ENCODE measurements at places on chromosomes 12 and 14. TPM values are rescaled to one million over a fixed set of nuclear protein-coding genes. Genes with fewer than 3 reads are reported as not detected.

The NDUFA12 gene
- total RNA-seq = 379 TPM

The SYNDIG1L gene
- not detected for total RNA-seq

The BATF gene
- 0.84 TPM for total RNA-seq

The TAS2R14 gene
- 0.38 TPM for total RNA-seq

The LTBP2 gene
- 7.6 TPM for total RNA-seq

The CHURC1 gene
- 98.2 TPM for total RNA-seq

The RNASE3 gene
- total RNA-seq = not detected

GRCh38 chr14:104137297-104138097, 890 bp upstream of the KIF26A start:
- peak; percentile 79 for DNase-seq

- no peak for DNase-seq
Observed at GRCh38 chr14:72615451-72616121, 278.3 kb downstream of the DPF3 start.

GRCh38 chr12:62414180-62414579, 52.4 kb upstream of the MON2 start:
- DNase-seq = peak; percentile 37

DNA sequence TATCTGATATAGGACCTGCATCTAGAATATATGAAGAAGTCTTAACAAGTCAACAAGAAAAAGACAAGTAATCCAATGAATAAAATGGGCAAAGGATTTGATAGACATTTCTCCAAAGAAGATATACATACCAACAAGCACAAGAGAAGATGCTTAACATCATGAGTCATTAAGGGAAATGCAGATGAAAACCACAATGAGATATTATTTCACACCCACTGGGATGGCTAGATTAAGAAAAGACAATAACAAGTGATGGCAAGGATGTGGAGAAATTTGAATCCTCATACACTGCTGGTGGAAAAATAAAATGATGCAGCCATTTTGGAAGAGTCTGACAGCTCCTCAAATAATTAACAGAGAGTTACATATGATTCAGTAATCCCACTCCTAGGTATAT, 502.6 kb downstream of the FUT8 start:
- no peak for DNase-seq

DNA sequence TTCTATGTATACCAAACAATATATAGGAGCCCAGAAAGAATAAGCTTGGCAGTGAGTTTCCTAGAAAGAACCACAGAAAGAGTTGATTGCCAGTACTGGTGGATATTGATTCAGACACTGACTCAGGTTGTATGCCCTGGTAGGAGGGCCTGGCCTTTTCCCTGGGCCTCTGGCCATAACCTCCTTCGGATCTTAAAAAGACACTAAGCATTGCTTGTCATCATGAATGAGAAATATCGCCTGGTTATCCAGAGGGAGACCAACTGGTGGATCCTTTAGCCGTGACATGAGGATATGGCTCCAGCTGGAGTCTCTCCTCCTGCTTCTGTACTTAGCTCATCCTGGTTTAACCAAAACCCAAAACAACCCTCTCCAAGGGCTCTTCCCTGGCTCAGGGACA, 231.5 kb downstream of the MSRB3 start:
- no peak for DNase-seq

- DNase-seq = no peak
Observed at GRCh38 chr12:16833376-16834015, 227.5 kb upstream of the LMO3 start.
